ENCODE measurements at places on chromosomes 12 and 14.
A peak's percentile ranks its signal among the peaks of the same experiment; 100 is the strongest.

GRCh38 chr14:73787486-73788316 is 63.9 kb upstream of the PTGR2 start:
- no peak for DNase-seq

GRCh38 chr12:401235-402028 is at the start of gene CCDC77:
TSS of gene CCDC77 (plus strand) at chr12:401644. CDS start at chr12:409384, 7,740 bp downstream.
- no peak for DNase-seq

DNA sequence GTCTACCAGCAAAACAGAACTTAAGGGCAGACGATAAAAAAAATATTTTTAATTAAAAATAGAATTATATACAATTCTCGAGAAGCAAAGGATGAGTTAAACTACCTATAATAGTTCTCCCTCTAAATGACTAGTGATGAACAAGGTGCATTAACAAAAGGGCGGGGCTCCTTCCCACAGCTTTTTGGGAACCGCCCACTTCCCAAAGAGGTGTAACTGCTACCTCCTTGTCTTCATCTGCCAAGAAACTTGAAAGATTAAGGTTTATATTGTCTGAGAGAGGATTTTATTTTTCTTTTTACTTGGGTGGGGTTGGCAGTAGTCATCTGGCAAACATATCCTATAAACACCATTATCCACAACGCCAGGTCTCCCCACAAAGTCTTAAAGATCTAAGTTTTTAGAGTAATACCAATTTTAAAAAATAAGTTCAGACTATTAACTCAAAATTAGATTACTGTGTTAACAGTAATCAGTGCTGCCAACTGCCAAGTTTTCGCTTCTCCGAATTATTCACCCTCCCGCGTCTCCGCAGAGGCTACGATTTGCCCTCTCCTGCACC is 938 bp downstream of the RALGAPA1 start:
- peak; percentile 73 for DNase-seq

DNA sequence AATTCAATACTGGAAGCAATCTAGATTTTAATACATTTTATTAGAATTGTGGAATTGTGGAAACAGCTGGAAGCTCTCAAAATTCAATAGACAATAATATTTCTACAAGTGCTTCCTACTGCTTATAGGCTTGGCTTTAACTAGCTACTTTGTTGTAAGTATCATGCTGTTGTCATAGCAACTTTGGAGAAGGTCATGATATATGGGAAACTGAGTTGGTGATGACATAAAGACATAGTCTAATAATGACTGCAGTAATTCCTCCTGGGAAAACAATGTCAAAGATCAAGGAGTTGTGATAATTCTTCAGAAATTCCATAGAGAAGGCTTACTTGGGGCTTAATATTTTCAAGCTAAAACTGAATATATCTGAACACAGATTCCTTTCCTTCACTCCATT is 266.6 kb downstream of the KIF21A start:
- no peak for DNase-seq

- DNase-seq = peak; percentile 9
These were observed 53.8 kb upstream of the GSC start for GRCh38 chr14:94823556-94824341.

DNA sequence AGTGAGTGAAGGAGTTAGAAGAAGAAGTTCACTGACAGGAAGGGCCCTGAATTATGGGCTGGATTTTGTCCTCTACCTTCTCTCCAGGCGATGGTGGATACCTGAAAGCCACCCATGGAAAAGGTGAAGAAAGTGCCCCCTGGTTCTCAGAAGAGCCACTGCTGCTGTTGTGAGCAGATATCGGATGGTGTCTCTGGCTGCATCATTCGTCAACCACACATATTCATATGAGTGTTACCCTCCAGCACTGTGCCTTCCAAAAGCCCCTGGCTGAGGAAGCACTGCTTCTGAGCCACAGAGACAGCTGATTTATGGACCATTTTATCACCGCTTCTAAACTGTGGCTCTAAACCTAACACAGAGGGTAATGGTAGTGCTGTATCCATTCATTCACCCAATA is 2.0 kb upstream of the ACTN1 start:
- peak; percentile 29 for DNase-seq

- DNase-seq = peak; percentile 17
These were observed 59.8 kb upstream of the RBM19 start for GRCh38 chr12:114025935-114026334.

DNA sequence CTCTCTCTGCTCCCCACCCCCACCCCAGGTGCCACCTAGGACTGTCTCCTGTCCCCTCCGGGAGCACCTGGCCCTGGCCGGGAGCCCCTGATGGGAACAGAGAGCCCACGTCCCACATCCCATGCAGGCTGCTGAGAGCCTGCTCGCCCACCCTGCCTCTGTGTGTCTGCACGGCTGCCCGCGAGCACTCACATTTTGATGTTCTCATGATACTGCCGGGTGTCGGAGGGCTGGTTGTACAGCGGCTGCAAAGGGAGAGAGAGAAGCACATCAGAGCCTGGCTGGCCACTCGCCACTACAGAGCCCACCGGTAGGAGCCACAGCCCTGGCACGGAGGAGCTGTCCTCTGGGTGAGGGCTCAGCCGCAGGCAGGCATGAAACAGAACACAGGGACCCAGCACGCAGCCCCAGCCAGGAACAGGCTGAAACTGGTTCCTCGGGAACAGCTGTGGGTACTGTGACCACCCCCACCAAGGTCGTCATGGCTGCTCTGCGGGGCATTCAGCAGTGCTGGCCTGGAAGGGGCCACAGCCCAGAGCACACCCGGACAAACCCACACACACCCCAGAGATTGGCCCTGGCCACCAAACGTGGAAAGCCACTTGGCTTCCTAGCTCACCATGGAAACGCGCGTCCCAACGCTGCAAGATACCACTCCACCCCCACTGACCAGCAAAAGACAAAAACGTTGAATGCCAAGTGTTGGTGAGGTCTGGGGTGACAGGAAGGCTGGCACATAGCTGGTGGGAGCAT is 117.6 kb downstream of the NCOR2 start:
- DNase-seq = no peak

DNA sequence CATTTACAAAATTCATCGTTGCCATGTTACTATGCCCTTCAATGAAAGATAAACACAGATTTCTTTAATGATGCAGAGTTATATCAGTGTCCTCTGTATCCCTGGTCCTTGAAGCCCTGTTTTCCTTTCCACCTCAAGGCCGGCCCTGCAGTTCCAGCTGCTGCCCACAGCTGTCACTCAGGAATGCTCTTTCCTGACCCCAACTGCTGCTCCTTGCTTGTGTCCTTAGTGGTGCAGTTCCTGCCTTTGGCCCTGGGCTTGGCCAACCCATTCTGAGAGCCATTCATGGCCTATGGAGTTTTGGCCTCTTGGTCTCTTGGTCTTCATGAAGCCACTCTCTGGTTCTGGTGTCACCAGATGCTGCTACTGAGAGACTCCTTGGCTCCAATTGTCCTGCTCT is 93.1 kb downstream of the GAS2L3 start:
- peak; percentile 18 for DNase-seq

DNA sequence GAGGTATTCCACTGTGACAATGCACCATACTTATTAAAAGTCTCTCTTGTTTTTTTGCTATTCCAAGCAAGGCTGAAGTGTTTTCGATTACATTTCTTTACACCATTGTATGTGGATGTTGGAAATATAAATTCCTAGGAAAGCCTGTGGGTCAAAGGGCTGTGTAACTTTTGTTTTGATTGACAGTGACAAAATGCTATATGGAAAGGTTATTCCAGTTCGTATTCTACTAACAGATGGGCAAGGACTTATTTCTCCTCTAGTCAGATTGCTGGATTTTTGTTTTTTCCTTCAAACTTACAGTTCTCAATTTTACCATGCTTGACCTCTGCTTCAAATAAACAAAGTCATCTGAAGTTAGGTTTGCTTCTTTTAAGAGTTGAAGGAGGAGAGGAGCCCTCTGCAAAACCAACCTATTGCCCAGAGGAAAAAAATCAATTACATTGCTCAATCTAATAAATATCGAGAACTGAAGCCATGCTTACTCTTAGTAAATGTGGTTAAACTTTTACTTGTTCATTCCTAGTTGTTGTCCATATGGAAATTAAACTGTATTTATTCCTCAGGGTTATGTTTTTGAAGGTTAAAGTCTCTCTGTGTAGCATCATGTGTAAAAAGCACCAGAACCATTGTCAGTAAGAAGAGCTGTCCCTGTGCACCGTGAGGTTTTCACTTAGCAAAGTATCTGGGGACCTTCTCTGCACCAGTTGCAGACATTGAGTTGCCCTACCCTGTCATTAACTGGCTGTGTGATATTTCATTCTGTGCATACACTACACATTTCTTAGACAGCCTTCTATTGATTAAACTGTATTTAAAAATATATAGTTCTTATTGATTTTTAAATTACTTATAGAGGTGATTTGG is 26.9 kb downstream of the GLT1D1 start:
- no peak for DNase-seq

DNA sequence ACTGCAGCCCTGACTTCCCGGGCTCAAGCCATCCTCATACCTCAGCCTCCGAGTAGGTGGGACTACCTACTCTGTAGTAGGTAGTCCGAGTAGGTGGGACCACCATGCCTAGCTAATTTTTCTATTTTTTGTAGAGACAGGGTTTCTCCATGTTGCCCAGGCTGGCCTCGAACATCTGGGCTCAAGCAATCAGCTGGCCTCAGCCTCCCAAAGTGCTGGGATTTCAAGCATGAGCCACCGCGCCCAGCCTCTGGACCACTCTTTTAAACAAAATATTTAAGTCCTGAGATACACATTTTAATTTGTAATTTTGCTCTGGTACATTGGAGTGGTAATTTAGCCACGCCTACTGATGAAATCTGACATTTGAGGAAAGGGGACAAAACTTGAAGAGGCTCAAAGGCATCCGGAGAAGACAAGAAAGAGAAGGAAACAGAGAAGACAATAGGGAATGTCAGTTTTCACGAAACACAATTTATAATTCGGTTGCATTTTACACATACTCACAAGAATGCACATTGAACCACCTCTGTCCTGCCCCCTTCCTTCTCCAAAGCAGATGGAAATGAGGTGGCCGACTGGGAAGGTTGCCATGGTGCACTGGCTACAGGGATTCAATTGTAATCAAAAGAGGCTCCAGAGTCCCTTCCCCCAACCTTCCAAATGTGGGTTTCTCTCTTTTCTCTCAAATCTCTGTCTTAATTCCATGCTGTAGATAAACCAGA is 9.7 kb upstream of the TUBA1A start:
- peak; percentile 92 for DNase-seq

DNA sequence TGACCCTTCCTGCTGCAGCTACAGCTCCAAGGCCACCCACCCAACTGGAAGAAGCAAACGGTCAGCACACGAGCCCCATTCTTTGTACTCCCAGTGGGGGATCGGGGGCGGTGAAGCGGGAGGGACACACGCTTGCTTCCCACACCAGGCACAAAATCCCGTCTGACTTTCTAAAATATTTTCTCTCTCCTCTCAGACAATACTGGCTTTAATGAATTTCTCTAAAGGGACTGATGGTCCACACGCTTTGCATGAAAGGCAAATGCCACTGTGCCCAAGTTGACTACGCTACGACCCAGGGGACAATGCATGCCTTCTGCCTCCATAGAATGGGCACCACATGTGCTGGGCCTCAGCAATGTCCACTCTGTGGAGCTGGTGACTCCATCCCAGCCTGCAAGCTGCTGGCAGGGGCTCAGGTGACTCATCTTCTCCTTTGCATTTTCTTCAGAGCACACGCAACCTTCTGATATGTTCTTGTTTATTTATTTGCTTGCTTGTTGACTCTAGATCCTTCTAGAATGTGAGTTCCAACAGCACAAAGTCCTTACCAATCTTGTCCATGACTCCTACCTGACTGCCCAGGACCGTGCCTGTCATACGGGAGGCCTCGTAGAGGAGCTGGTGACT is 15.6 kb downstream of the SYNE3 start:
- DNase-seq = no peak

- no peak for DNase-seq
These were observed 92.3 kb upstream of the SCAF11 start for GRCh38 chr12:46082490-46083200.

DNA sequence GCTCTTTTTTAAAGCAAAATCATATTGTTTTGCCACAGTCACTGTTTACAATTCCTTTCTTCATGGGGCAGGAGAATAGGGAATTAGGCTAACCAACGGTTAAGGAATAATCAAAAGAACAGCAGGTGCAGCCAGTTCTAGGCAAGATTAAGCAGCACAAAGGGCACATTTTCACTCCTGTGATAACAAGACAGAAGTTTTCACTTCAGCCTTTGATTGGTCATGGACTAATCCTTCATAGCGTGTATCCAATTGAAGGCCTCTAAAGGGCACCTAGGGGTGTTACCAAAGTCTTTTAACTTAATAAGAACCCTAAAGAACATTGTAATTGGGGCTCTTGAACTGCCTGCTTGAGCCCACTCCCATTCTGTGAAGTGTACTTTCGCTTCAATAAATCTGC is 206.9 kb upstream of the AMIGO2 start:
- no peak for DNase-seq

GRCh38 chr14:57060276-57060955 is 208.3 kb downstream of the EXOC5 start:
- peak; percentile 41 for DNase-seq
